ENCODE measurements at places on chromosomes 6 and 20.

- DNase-seq, result no peak
Observed at GRCh38 chr20:50663095-50663821, 28.1 kb downstream of the RIPOR3 start.

DNA sequence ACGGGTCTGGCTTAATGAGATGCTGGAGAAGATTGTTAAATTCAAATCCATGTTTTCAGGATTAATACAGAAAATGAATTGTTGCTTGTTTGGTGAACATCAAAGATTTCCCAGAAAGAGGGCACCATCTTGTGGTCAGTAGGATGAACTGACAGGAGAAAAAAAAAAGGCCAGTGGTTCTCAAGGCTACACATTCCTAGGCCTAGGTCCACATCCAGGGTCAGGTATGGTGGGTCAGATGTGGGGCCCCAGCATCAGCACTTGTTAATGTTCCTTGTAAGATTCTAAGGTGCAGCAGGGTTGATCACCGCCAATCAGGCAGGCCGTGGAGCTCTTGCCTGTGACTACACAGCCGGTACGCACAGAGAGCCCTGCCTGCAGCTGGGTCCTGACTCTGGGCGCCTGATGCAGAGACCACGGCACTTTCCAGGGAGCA, 34.0 kb upstream of the FOXO3 start:
- no peak for DNase-seq

DNA sequence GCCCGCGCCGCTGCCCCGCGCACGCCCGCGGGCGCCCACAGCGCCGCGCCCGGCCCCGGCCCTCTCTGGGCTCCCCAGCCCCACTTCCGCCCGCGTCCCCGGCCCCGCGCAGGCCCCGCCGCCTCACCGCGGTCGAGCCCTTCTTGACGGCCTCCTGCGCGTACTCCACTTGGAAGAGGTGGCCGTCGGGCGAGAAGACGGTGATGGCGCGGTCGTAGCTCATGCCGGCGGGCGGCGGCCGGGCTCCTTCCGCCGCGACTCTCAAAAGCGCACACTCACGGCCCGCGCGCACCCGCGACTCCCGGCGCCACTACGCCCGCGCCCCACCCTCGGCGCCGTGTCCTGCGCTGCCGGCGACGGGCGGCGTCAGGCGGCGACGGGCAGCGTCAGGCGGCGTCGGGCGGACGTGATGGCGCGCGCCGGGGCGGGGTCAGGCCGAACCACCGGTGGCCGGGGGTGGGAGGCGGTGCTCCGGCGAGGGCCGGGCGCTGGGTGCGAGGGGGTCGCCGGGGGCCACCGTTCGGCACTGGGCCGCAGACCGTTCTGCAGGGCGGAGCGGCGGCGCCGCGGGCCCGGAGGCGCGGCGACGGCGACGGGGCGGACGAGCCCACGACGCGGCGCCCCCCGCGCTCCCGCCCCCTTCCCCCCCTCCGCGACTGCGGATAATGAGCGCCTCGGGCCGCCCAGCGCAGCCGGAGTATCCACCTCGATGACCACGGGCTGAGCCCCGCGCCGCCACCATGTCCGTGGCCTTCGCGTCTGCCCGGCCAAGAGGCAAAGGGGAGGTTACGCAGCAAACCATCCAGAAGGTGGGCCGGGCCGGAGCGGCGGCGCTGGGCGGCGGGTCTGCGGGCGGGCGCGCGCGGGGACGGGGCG, at the start of the genes PSMA7 and SS18L1:
Gene PSMA7 (minus strand): TSS at position 314 of the 876 bp plus-strand sequence. CDS start 91 bp downstream, at position 223.
Gene SS18L1 (plus strand): TSS at position 689 of the 876 bp plus-strand sequence. CDS start 52 bp downstream, at position 741.
- DNase-seq, result peak; percentile 87

- DNase-seq, result no peak
Observed at GRCh38 chr6:76992553-76992952, 470.7 kb downstream of the HTR1B start.

DNA sequence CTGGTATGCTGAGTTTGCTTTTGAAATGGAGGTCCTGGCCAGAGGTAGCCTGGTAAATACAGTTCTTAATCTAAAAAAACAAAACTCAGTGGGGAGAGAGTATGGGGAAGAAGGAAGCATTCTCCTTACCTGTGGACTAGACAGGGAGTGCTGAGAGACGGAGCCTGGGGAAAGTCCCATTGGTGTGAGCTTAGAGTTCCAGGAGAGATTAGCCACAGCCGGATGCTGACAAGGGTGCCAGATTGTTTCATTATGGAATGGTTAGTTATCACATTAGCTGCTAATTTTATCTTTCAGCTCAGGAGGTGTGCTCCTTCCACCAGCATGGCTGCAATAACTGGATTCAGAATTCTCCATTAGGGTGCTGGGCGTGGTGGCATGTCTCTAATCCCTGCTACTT, 75.9 kb downstream of the RREB1 start:
- DNase-seq, result no peak

GRCh38 chr6:21533678-21534077, 59.9 kb upstream of the SOX4 start:
- DNase-seq, result no peak

GRCh38 chr6:91713911-91714310, 1127.0 kb upstream of the MAP3K7 start:
- DNase-seq, result no peak

GRCh38 chr20:52432740-52433139, 241.2 kb upstream of the ZFP64 start:
- no peak for DNase-seq

GRCh38 chr20:39822667-39823066, 860.5 kb downstream of the DHX35 start:
- no peak for DNase-seq

DNA sequence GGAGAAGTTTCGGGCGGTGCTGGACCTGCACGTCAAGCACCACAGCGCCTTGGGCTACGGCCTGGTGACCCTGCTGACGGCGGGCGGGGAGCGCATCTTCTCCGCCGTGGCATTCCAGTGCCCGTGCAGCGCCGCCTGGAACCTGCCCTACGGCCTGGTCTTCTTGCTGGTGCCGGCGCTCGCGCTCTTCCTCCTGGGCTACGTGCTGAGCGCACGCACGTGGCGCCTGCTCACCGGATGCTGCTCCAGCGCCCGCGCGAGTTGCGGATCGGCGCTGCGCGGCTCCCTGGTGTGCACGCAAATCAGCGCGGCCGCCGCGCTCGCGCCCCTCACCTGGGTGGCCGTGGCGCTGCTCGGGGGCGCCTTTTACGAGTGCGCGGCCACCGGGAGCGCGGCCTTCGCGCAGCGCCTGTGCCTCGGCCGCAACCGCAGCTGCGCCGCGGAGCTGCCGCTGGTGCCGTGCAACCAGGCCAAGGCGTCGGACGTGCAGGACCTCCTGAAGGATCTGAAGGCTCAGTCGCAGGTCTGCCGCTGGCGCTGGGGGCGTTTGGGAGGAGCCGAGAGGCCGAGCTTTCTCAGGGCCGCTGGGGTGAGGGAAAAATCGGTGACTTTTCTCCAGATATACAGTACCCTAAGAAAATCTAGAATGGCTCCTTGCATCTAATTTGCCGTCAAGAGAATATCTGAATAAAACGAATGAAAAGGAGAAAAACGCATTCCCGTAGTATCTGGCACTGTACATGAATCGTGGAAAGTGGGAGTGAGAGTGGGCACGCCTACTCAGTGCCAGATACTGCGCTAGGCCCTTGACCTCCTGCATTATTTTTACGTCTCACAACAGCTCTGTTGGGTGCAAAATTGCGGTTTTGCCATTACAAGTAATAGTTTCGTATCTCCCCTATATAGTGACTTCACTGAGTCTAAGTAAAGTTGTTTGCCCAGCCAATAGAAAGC, 1.0 kb downstream of the CALHM6 start:
- peak; percentile 55 for DNase-seq

GRCh38 chr20:39049148-39049547, 87.0 kb downstream of the DHX35 start:
- no peak for DNase-seq

- no peak for DNase-seq
Observed at GRCh38 chr6:55601120-55601519, 22.1 kb upstream of the HMGCLL1 start.

DNA sequence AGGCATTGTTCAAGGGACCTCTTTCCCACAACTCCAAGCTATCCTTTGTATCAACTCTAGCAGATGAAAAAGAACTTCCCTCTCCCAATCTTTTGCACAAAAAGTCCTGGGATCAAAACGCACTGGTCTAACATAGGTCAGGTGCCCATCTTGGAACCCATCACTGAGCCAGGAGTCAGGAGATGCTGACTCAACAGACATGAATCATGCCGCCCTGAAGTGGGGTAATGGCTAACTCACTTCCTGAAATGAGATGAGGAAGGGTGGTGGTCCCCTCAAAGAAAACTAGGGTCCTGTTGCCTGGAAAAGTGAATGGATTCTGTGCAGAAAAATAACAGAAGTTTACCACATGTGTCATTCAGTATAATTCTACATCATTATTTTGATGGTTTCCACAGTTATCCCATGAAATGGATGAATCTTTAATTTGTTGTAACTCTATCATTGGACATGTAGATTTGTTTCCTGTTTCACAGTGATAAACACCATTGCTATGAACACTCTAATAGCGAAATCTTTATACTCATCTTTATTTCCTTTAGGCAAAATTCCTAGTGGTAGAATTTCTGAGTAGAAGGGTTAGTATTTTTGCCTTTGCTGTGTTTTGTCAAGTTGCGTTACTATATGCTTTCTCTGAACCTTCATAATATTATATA, 151.3 kb downstream of the SLC16A10 start:
- DNase-seq, result no peak

DNA sequence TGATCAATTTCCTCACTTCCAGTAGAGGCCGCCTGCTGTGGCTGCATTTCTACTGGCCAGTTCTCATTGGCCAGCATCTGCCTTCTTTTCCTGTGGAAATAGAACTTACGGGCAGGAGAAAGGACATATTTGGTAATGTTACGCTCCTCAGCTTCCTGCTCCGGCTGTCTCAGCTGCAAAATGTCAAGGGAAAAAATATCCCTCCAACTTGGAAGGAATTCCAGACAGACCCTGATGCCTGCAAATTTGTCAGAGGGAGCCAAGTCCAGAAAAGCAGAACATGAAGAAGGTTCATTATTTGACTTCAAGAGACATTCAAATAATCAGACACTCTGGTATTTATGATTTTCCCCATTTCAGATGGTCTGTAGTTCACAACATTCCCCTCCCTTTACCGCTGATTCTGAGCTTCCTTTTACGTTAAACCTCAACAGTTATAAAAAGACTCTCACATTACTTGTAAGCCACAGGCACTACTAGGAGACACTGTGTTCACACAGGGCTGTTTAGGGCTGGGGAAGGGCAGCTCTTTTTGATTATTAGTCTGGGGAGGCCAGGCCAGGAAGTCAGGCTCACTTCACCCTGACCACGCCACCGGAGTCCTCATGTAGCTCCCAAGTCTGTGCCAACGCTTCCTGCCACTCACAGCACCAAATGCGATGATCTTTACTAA, 179.6 kb upstream of the CCN2 start:
- no peak for DNase-seq

DNA sequence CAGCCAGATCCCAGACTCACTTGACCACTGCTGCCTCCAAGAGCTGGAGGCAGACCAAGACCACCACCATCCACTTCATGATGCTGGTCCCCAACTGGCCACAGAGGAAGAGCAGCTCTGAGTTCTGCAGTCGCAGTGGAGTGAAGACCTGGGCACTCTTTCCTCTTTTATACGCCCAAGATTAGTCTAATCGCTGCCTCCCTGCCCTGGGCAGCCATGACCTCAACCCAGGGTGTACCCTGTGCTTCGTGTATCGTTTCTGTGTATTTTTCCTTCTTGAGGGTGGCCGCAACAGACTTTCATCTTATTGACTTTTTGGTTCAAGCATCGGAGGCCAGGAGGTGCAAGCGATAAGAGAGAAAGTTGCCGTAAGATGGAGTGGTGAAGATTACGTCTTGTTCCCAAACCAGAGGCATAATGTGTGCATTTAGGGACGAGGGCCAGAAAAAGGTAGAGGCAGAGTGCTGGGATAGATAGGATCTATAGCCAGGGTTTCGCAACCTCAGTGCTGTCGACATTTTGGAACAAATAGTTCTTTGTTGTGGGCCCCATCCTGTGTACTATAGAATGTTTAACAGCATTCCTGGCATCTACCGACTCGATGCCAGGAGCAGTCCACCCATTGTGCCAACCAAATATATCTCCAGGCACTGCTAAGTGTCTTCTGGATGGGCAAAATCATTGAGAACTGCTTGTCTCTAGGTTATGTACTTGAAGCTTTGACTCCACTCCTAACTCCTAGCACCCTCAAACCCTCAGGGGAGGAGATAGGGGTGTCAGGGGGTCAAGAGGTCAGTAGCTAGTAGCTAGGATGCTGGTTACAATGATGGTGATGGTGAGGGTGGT, at the start of gene PGC:
Gene PGC (minus strand): TSS at position 142 of the 846 bp plus-strand sequence. CDS start 63 bp downstream, at position 79.
- DNase-seq, result no peak

GRCh38 chr20:34892671-34893070, 16.3 kb downstream of the ACSS2 start:
- DNase-seq, result no peak

DNA sequence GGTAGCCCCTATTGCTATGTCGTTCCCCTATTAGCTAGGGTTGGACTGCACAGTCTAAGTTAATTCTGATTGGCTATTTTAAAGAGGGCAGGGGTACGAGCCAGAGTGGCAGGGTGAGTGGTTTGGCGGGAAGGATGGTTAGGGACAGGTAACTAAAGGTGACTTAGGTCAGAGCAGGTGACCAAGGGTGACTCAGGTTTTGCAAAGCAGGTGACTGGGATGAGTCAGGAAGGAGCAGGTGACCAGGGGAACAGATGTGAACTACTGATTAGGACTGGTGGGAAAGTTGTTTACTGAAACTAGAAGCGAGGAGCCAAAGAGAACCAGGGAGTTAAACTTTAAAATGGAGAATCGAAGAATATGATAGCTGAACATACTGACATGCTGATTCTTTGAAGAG, 295.2 kb downstream of the GJA1 start:
- no peak for DNase-seq

GRCh38 chr20:60137657-60138245, 179.5 kb downstream of the CDH26 start:
- no peak for DNase-seq

- no peak for DNase-seq
Observed at GRCh38 chr6:129659590-129660345, 50.2 kb downstream of the ARHGAP18 start.

GRCh38 chr20:20823476-20823881, 111.0 kb upstream of the RALGAPA2 start:
- DNase-seq, result no peak

Data from CD4-positive, alpha-beta T cell (primary cell).